Spleen (tissue), 13 donors: ENCODE measurements at places on chromosomes 4 and X. TPM values are rescaled to one million over a fixed set of nuclear protein-coding genes. Genes with fewer than 3 reads are reported as not detected.
A peak's percentile ranks its signal among the peaks of the same experiment; 100 is the strongest.

The UVSSA gene
- 26.7 TPM for total RNA-seq

The ENAM gene
- total RNA-seq: 0.27 TPM

The KLHL4 gene
- total RNA-seq: 2.5 TPM

The SULT1E1 gene
- total RNA-seq: not detected

The TRO gene
- total RNA-seq: 5.8 TPM

GRCh38 chrX:132292793-132293192 is 73.5 kb upstream of the RAP2C start:
- no peak for DNase-seq

DNA sequence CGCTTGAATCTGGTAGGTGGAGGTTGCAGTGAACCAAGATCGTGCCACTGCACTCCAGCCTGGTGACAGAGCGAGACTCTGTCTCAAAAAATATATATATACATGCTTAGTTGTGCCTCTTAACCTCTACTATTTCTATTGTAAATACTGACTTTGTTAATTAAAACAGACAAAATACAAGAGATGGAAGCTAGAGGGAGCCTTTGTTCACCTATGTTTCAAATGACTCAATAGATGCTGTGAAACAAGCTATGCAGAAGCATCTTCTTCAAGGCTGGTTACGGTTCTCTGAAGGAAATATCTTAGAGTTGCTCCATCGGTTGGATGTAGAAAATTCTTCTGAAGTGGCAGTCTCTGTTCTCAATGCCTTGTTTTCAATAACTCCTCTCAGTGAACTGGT is 6.2 kb downstream of the NCAPG start:
- no peak for DNase-seq

- DNase-seq: no peak
These were observed 231.7 kb downstream of the FBXW7 start for GRCh38 chr4:152304220-152304619.

GRCh38 chrX:111254896-111255693 is 15.2 kb downstream of the CAPN6 start:
- DNase-seq: no peak

DNA sequence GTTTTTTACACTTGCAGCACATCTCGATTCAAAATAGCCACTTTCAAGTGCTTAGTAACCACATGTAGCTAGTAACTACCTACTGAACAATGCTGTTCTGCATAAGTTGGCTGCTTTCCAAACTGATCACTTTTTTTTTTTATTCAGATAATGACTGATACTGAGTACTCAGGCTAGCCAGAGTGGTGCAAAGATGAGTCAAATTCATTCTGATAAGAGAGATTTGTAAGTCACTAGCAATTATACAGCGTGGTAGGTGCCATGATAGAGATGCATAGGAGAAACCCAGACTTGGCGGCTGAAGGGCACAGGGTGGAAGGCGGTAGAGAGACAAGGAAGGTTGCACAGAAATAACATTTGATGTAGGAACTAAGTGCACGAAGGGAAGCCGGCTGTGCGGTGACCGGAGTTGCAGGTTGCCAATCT is 357 bp upstream of the IGBP1 start:
- DNase-seq: no peak

DNA sequence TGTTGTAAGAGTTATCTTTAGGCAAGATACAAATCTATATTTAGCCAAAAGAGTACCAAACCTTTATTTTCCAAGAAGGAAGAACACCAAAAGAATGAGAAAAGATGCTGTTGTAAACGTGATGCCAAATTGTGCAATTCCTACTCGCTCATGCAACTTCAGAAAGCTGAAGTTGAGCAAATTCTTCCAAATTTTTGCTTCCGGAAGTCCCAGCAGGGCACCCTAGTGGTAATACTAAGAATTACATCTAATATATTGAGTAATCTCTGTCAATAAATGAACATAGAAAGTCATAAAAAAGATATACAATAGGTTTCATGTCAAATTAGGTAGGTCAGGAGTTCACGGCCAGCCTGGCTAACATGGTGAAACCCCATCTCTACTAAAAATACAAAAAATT is 36.0 kb upstream of the SMARCAD1 start:
- DNase-seq: no peak

DNA sequence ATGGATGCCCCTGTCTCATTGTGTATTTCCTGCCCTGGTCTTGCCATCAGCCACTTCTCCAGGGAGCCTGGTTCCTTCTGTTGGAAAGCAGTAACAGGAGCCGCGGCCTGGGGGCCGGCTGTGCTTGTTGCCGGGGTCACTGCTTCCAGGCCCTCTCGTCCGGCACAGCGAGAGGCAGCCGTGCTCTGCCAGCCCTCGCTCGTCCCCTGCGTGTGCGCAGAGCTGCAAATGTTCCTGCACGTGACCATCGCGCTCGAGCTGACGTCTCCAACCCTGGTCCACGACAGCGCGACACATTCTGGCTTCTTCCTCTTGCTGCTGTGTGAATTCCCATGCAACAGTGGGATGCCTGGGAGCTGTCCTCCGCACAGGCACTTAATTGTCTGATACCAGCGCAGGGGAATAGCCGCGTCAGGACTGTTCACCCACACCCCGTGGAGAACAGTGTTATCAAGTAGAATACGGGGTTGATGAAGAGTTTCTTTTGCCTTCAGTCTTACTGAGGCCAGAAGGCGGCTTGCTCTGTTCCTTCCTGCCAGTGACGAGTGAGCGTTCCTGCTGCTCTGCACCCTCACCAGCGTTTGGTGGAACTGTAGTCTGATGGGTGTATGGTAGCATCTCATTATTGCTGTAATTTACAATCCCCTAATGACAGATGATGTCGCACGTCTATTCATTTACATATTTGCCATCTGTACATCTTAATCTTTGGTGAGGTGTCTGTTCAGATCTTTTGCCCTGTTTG is 12.3 kb downstream of the PDE6B start:
- peak; percentile 62 for DNase-seq

DNA sequence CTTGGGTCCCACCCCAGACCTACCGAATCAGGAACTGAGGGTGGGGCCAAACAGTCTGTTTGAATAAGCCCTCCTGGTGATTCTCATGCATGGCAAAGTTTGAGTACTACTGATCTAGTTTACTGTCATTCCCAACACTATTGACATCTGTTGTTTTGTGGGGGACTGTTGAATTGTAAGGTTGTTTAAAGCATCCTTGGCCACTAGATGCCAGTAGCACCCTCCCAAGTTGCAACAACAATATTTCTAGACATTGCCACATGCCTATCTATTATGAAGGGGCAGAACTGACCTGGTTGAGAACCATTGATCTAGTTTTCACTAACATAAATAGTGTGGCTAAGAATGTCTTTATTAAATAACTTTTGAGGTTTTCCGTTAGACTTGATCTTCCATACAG is 15.1 kb downstream of the TAF9B start:
- DNase-seq: no peak

- no peak for DNase-seq
These were observed 197.0 kb upstream of the SLC7A11 start for GRCh38 chr4:138439143-138439581.

GRCh38 chr4:139367421-139368090 is 65.3 kb upstream of the NDUFC1 start:
- no peak for DNase-seq

DNA sequence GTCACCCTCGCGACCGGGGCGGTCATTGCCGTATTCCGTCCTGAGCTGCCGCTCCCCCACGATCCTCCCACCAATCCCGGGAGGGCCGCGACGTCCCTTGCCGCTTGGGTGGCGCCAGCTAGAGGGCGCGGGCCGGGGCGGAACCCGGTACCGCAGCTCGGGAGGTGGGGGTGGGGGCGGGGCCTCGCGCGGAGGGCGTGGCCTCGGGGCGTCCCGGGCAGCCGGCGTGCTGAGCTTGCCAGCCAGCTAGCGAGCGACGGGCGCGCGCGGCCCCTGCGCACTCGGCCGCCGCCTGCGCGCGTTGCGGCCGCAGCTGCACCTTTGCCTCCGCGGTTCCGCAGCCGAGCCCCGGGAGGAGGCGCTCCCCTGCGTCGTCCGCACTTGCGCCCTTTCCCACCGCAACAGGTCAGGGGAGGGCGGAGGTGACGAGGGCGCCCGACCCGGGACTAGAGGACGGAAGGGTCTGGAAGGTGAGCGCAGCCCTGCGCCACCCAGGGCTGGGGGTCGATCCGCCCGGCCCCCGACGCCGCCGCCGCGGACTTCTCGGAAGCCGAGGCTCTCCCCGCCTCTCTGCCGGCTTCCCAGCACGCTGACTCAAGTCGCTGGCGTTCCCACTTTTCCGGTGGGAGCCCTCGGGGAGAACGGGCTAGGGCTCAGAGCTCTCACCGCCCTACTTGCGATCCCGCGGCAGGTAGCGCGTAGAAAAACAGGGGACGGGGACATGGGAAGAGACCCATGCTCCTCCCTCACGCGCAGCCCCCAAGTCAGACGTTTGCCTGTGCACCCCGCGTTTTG is at the start of gene AFF1:
AFF1 (plus strand) TSS at position 241 of the 795 bp plus-strand sequence. CDS start 13,523 bp downstream, outside the sequence.
- DNase-seq: peak; percentile 97

GRCh38 chr4:51843309-51844152 is 578 bp downstream of the DCUN1D4 start:
- peak; percentile 92 for DNase-seq

- DNase-seq: no peak
These were observed 105.4 kb downstream of the ANXA3 start for GRCh38 chr4:78656968-78657445.

DNA sequence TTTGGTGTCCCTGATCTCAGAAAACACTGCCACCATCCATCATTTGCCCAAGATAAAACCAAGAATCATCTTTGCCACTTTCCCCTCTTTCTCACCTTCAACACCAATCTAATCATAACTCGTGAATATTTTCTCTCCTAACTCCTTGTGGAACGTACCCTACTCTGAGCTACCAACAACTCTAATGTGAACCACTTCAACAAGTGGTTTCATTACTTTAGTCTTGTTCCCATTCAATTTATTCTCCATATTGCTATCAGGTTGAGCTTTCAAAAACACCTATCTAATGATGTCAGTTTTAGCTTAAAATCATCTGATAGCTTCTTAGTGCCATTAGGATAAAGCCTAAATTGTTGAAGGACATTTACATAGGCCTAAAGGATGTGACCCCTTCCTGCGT is 39.8 kb upstream of the CXorf38 start:
- DNase-seq: no peak

- DNase-seq: no peak
These were observed 112.0 kb downstream of the SHROOM3 start for GRCh38 chr4:76546759-76547742.

- DNase-seq: peak; percentile 30
These were observed 28.8 kb upstream of the PLCXD1 start for GRCh38 chrX:252244-252956.

GRCh38 chr4:32147446-32148085 is 1427.4 kb downstream of the PCDH7 start:
- no peak for DNase-seq

DNA sequence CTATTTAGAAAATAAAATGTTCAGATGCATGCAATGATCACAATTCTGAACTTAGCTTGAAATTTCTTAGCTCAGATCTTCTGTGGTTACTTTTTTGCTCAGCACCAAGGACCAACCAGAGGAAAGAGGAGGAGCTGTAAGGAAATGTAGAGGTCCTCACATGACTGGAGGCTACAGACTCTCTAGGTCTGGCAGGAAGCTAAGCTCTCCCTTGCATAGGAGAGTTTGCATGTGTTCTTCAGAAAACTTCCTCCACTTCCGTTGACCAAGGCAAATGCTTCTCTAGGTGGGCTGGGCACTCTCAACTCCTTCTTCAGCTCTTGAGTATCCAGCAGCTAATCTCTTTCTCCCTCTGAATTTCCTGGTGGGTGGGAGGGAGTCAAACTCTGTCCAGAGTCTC is 119.6 kb downstream of the BTC start:
- no peak for DNase-seq

DNA sequence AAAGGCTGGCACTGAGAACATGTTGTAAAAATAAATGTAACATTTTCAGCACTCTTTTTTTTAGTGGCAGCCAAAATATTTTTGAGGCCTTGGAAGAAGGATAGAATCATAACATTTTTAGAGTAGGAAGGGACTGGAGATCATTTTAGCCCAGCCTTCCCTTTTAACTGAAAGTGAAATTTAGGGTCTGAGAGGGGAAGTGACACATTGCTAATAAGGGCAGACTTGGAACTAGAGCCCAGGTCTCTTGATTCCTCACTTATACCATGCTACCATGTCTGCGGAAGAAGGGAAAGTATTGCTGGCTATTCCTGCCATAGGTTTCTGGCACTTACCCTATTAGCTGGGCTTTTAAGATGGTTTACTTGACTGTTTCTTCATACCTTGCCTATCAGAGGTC is 4.8 kb downstream of the WDR44 start:
- DNase-seq: no peak

- no peak for DNase-seq
These were observed 224.4 kb upstream of the SMIM31 start for GRCh38 chr4:164529486-164529885.

GRCh38 chr4:172802032-172802431 is 366.6 kb upstream of the GALNT7 start:
- no peak for DNase-seq

DNA sequence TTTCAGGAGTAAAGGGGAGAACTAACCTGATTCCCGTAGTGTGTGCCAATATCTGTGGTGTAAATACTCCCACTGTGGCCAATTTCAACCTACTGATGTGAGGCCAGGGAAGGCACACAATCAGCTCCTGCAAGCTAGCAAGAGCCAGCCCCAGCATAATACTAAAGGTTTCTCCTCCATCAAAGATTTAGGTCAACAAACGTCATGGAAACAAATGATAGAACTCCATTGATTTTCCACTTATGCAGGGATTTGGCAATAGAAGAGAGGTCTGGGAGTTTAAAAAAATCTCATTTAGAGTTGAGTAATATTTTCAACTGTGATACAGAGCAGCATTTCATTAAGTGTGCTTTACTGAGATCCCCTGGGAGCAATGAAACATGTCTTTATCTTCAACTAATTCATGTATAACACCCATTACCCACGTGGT is 15.8 kb upstream of the VEGFD start:
- DNase-seq: no peak

DNA sequence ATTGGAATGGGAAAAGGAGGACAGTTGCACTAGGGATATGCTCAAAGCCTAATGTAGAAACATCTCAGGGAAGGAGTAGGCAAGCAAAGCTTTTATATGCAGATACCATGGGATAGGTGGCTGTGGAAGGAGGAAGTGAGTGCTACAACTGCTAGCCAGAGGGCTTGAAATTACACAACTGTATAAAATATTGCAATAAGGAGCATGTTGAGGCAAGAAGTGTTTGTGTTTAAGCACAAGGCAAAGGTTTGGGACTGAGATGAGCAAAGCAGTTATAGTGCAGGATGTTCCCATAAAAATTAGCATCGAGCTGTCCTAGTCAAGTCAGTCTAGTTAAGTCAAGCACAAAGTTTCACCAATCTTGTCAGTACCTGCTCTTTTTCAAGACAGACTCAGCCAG is 35.6 kb upstream of the DCAF8L1 start:
- no peak for DNase-seq

- no peak for DNase-seq
These were observed 1649.8 kb upstream of the PCDH10 start for GRCh38 chr4:131499141-131499873.

DNA sequence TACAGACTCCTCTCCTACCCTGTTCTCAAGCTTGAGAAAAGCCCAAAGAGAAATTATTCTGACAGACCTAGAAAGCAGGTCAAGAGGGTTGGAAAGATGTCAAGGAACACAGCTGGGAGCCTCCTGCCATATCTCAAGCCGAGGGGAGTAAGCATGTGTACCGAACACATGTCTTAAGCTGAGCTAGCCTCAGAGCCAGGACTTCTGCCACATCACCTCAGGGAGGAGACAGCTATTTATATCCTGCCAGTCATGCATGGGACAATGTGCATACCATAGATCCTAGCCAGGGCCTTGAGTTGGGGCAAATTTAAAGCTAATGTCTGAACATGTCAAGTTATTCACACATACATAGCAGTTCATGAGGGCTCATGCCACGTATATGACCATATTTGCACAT is 11.8 kb downstream of the TMEM31 start:
- no peak for DNase-seq
